ENCODE measurements at places on chromosomes 11 and 22. TPM values are rescaled to one million over a fixed set of nuclear protein-coding genes. Genes with fewer than 3 reads are reported as not detected.

Gene SCGB1D2
- polyA plus RNA-seq = not detected

Gene CTSF
- polyA plus RNA-seq = 92.1 TPM

DNA sequence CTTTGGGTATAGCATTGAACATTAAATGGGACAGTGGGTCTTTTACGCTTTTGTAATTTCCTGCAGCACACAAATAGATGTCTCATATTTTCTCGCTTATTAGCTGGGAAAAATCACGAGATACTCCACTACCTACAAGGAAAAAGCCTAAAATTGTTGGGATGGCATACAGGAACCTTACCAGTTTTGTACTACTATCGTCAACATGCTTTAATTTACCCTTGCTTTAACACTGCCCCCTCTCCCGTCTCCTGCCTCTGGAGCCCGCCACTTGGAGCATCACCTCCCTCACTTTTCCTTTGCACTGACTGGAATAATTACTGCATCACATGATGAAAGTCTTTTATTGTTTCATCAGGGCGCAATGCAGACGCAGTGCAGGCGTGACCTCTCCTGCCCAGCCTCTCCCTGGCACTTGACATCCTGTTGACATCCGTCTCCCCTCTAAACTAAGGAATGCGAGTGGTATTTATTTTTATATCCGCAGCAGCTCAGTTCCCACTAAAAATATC lies 1.0 kb upstream of the FNBP4 start:
- DNase-seq = peak; percentile 68

DNA sequence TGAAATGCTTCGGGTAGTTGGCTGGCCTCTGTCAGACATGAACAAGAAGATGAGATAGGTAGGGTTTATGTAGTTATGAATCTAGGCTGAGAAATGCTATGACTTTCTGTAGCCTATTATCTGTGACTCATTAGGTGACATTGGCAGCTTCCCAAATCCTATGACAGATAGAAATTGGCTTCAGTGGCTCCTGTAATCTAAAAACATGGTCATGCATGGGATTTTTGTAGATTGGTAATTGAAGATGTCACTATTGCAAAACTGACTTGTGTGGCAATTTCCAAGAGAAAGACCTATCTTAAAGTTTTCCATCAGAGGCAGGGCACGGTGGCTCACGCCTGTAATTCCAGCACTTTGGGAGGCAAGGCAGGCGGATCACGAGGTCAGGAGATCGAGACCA lies 29.4 kb upstream of the GRIK4 start:
- DNase-seq = no peak

- DNase-seq = no peak
These were observed 330 bp downstream of the SLC5A1 start for GRCh38 chr22:32043391-32043790.

GRCh38 chr11:130636722-130637464 lies 188.4 kb downstream of the ADAMTS15 start:
- DNase-seq = peak; percentile 54

DNA sequence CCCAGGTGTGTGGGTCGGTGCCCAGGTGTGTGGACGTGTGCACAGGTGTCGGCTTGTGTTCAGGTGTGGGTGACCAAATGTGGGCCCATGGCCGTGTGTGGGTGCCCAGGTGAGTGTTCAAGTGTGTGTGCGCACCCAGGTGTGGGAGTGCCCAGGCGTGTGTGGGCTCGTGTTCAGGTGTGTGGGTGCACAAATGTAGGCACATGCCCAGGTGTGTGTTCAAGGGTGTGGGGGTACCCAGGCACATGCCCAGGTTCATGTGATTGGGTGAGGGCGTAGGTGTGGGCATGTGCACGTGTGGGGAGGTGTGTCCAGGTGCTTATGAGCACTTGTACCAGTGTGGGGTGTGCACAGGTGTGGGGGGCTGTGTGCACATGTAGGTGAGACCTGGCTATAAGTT lies 42.8 kb downstream of the MOB2 start:
- no peak for DNase-seq

GRCh38 chr22:42286205-42286604 lies 15.8 kb upstream of the TCF20 start:
- DNase-seq = no peak

GRCh38 chr11:133215596-133216230 lies 316.6 kb downstream of the OPCML start:
- DNase-seq = no peak

Measured in urinary bladder (tissue), 4 donors.